T-cell (primary cell): ENCODE measurements at places on chromosomes 11 and 22.

- DNase-seq = peak; percentile 50
Observed at GRCh38 chr22:46748908-46749675, 11.0 kb upstream of the CERK start.

DNA sequence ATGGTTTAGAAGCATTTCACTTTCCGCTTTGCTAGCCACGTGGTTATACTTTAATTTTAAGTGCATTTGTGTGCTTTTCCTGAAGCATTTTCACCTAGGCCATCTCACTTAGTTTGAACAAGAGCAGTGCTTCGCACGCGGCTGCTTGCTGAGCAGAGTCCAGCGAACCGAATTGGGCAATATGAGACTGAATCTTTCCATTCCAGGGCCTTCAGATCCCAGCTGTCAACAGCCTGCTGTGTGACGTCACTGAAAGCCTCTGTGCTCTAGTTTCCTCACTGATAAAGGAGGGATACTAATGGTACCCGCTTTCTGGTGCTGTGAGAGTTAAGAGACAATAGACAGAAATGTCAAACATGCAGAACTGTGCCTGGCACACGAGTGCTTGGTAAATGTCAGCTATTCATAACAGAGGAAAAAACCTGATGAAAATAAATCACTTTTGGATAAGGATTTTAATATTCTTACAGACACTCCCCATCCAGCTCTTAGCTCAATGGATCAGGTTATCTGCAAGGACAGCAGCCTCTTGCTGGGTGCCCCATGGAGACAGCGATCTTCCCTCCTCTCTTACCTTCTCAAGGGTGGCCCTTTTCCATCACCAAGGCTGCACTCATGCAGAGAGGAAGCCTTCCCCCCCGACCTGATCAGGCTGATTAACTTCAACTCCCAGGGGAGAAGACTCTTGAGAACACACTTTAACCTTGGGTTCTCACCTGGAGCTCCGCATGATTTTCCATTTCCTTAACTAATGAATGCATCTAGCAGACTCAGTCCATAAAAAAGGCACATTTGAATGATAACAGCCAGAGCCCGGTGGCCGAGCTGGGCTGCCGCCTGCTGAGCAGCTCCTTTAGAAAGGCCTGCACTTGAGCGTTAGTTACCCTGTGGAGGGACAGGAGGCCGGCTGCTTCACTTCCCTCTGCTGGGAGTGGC lies 3.5 kb upstream of the GLB1L3 start:
- peak; percentile 3 for DNase-seq

- no peak for DNase-seq
Observed at GRCh38 chr11:65305501-65306268, 9.0 kb upstream of the CDC42EP2 start.

DNA sequence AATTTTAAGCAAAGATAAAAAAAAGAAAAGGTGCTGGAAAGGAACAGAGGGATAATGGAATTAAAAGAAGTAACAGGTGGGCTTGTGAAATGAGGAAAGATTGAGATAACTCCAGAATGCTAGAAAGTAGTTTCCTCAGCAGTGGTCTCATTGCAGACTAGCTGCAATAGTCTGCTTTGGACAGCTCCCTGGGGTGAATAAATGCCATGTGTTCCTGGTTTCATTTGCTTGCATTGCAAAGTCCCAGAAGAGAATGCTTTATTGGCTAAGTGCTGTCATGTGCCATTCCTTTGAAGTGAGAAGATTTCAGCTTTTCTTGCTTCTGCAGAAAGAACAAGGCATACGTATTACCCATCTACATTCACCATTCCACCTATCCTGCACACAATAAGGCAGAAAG lies 478.8 kb upstream of the RAG2 start:
- DNase-seq = no peak

GRCh38 chr22:46815132-46815531 lies 52.7 kb downstream of the TBC1D22A start:
- no peak for DNase-seq

- no peak for DNase-seq
Observed at GRCh38 chr11:11876458-11876857, 34.7 kb downstream of the USP47 start.

- DNase-seq = peak; percentile 42
Observed at GRCh38 chr11:66418168-66418985, 2.5 kb upstream of the NPAS4 start.

- DNase-seq = peak; percentile 61
Observed at GRCh38 chr11:124762105-124762623, at the start of gene ESAM. Gene ESAM, minus strand, starts transcription at chr11:124762290. Its CDS starts 136 bp downstream, at chr11:124762154.

- no peak for DNase-seq
Observed at GRCh38 chr11:81005595-81005994, 1564.8 kb upstream of the TENM4 start.

GRCh38 chr22:38448945-38449745 lies 5.9 kb downstream of the KCNJ4 start:
- no peak for DNase-seq

DNA sequence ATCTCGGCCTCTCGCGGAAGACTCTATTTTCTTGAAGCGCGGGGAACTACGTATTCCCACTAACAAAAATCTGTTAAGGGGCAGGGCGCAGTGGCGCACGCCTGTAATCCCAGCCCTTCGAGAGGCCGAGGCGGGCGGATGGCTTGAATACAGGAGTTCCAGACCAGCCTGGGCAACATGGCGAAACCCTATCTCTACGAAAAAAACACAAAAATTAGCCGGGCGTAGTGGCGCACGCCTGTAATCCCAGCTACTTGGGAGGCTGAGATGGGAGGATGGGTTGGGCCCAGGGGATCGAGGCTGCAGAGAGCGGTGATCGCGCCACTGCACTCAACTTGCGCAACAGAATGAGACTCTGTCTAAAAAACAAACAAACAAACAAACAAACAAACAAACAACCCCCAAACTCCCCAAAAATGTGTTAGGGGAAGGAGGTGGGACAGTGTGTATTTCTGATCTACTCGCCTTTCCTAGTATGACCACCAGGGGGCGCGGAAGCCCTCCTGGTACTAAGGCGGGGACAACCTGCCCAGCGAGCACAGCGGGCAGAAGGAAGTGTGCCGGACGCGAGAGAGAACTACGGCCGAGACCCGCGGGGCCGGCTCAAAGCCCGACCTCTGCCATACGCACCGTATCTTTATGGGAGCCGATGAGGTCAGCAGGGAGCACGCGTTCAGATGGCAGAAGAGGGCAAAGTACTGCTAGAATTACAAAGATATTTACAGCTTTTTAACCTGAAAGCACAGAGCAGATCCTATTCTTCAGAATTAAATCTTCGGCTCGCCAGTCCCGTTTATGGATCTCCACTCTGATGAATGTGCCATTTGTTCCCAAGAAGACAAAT lies 1.3 kb upstream of the STX3 start:
- DNase-seq = peak; percentile 80

GRCh38 chr22:17091851-17092250 lies 7.1 kb downstream of the IL17RA start:
- no peak for DNase-seq

- DNase-seq = no peak
Observed at GRCh38 chr11:30326906-30327305, 4.0 kb downstream of the ARL14EP start.

DNA sequence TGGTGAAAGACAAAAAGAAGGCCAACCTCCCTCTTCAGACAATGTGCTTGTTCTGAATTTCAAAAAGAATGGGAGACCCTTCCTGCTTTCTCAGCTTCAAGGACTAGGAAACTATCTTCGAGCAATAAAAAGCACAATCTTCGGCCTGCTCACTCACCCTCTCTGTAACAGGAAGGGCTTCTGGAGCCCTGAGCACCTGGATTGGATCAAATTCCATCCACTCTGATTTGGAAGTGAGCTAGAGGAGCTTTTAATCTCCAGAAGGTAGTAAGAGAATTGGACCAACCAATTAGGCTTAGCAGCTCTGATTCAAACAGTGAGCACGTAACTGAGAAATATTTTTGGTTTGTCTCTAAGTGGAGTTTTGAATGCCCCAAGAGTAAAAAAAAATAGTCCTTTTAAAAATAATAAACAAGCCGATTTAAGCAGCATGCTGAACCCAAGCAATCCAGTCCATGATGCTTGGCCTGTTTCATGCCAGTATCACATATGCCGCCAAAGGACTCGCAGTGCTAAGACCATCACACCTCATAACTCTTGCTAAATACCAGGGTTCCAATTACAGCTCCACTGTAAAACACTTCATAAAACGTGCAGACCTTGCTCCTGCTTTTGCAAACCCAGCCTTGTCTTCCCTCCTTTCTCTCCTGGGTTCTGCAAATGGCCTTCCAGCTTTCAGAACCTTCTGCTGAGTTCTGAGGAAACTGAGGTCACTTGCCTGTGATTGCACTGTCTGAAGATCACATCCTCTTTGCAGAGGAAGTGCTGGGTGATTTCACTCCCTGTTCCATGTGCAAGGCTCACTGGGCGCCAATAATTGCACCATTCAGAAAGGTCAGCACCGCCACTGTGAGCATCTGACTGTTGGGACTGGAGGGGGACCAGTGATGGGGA lies 74.4 kb downstream of the SLC1A2 start:
- DNase-seq = no peak

- no peak for DNase-seq
Observed at GRCh38 chr11:8262552-8263108, 1.0 kb downstream of the LMO1 start.

- DNase-seq = no peak
Observed at GRCh38 chr11:111302298-111302697, 4.0 kb downstream of the POU2AF3 start.

DNA sequence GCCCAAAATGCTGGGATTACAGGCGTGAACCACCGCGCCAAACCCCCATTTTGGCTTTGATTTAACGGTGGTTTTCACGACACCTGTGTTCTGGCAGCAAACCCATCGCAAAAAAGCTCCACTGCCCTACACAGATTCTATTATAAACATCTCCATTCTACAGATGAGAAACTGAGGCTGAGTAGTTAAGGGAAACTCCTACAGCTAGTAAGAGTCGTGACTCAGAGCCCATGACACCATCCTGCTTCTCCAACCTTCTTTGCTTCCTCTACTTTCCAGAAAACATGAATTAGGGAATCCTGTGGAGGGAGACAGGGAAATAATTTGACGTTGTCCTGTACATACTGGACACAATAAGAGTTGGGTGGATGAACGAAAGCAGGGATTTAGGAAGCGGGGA lies 429 bp upstream of the SNX15 start:
- DNase-seq = no peak

DNA sequence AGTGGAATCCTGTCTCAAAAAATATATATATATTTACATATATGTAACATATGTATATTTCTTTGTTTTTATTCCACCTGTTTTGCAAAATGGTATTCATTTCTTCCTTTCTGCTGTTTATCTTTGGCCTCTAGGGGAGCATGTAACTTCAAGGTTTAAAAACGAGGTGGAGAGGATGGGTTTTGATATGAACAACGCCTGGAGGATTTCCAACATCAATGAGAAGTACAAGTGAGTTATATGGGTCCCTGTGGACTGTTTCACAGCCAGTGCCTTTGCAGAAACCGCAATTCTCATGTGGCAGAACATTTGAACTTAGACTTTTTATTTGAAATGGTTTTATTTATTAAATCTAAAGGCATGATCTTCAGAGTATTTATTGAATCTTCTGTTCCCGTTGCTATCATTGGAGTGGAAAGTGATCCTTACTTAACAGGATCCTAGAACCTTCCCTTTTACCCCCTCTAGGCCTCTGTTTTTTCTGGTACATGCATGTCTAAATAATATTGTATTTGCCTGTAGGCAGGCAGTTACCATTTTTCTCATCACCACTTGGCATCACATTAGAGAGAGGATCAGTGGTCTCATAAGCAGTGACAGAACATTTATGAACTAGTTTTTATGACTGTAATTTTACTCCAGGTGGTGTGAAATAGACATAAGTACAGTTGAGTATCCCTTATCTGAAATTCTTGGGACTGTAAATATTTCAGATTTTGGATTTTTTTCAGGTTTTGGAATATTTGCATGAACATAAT lies 81.5 kb upstream of the HORMAD2 start:
- DNase-seq = no peak

- DNase-seq = peak; percentile 71
Observed at GRCh38 chr11:1382831-1383607, 6.7 kb upstream of the BRSK2 start.

DNA sequence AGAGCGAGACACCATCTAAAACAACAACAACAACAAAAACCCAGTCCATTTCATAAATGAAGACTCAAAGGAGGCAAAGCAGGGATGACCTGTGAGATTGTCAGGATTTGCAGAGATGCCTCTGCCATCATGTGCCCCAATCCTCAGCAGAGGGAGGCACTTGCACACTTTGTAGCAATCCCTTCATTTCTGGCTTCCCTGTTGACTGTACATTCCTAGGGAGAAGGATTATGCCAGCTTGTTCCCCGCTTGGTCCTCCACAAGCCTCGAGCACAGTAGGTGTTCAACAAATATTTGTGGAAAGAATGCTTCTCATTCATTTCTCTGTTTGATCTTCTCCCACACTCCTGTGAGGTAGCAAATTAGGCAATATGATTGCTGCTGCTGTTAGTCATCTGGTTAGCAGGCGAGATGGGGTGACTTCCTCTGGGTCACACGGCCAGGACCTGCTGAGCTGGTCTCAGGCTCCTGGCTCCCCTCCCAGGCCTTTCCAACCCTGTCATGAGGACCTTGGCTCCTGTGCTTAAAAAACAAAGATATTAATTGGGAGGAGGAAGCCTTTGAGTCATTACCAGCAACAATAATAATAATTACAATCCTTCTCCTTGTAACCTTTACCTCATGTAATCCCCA lies 34.1 kb downstream of the LIF start:
- no peak for DNase-seq

DNA sequence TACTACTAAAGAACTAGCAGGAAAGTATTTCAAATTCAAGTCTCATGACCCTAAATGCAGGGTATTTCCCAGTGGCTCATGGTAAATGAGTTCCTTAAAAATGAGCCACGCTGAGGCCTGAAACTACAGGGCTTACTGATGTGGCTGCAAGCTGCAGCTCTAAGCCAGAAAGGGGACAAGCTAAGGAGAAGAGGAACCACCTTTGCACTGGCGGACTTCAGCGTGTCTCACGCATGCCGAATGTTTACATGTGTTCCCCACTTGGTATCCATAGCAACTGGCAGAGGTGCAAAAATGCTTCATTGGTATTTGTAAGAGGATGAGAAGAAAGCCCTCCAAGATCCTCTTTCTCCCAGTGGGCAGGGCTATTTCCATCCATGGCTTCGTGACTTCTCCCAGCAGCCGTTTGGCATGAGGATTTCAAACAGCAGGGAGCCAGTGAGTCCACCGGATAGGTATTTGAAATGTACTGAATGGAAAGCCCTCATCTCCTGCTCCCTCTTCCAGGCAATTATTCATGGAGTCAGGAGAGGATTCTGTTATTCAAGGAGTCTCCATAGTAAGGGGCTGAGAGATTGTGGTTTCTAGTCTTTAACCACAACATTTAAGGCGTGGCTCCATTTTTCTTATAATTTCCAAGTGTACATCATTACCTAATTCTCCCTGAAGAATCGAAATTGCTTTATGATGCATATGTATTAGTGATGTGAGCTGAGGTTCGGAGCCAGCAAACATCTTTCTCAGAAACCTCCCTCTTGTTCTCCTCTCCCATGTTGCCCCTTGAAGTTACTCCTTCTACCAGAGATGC lies 55.3 kb upstream of the CD44 start:
- peak; percentile 76 for DNase-seq
